ENCODE measurements at places on chromosomes 5 and 9. TPM values are rescaled to one million over a fixed set of nuclear protein-coding genes. Genes with fewer than 3 reads are reported as not detected.

Gene HSDL2
- total RNA-seq: 49.4 TPM

Gene SVEP1
- 13.8 TPM for total RNA-seq

Gene ITGA1
- 11.4 TPM for total RNA-seq

Gene FAM78A
- 2.9 TPM for total RNA-seq

Gene TAF11L9
- total RNA-seq: not detected

GRCh38 chr9:87405677-87406542 is 91.8 kb upstream of the DAPK1 start:
- DNase-seq: no peak

DNA sequence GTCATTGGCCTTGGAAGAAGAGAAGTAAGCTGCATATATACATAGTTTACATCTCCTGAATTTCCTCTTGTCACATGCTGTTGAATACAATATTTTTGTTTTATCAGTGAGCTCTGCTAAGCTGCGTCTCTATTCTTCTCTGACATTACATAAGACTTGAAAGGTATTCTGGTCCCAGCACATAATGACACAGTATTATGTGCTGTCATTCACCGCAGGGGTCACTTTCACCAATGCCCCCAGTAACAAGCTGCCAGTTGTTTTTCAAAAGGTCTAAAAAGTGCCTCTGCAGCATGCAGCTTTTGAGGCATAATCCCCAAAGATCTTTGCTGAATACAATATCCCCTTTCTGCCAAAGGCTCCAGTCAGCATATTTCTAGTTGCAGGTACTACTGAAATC is 349.0 kb upstream of the FAM174A start:
- no peak for DNase-seq

DNA sequence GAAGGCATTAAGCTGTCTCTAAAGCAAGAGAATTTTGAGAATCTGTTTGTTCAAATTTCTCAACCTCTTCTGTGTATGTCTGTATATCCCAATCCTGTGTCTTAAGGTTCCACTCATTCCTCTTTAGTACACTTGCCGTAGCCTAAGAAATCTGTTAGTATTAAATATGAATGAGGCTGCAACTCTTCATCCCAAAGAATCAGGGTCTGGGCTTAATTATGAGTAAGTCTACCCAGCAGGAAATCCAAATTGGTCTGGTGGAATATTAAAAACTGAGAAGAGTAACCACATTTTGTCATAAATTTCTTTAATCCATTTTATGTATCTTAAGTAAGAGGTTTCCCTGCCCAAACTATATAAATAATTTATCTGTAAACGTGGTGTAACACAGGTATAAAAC is 1171.2 kb downstream of the CDH12 start:
- DNase-seq: no peak

GRCh38 chr9:82333671-82334070 is 345.1 kb downstream of the SPATA31D1 start:
- no peak for DNase-seq

DNA sequence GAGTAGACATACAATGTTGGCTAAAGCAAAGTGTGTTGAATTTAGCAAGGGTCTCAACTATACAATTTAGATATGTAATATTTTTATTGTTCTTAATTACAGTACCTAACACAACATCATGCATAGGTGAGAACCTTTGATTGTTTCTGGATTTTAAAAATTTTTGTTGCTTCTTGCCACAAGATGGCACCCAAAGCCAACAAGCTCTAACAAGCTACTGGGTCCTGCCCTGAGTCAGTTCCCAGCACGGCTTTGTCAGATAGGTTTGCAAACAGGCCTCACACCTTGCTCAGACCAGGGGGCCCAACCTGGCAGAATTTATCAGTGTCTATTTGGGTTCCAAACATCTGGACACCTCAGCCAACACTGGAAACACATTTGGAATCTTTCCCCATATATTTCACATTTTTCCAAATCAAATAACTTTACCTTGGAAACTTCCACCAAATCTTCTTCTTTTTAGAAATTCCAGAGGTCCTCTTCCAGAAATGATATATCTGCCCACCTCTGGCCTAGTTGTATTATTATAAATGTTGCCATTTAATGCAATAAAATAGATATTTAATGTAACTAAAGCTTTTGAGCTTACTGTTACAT is 49.5 kb upstream of the EGFLAM start:
- DNase-seq: no peak

Measured in esophagus squamous epithelium (tissue), 5 donors.